ENCODE measurements at places on chromosomes 3 and 15.

GRCh38 chr3:118945834-118946233 is 88.8 kb downstream of the IGSF11 start:
- DNase-seq: no peak

- no peak for DNase-seq
Observed at GRCh38 chr3:7280318-7280717, 419.4 kb downstream of the GRM7 start.

- no peak for DNase-seq
Observed at GRCh38 chr3:40044487-40044886, 235.1 kb downstream of the MYRIP start.

- no peak for DNase-seq
Observed at GRCh38 chr15:89391685-89392257, 57.1 kb upstream of the POLG start.

DNA sequence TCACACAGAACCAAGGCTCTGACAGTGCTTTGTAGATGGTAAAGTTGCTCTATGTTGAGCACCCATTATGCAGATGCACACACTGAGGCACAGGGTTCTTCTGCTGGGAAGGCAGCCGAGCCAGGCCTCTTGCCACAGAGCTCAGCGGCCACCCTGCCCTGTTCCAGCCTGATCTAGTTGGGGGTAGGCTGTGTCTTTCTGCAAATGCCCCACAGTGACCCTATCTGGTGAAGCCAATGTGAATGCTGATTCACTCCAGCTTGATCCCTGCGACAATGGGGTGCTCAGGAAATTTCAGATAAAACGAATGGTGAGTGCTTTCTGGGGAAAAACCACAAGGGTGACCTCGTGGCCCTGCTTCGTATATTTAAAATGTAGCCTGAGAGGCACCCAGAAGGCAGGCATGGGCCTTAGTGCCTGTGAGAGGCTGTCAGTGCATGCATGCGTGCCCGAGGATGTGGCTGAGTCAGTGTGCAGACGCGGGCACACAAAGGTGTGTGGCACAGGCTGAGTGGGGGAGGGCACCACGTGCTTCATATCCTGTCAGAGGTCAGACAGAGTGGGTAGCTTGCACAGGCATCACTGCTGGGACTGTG is 85.7 kb downstream of the ATP2B2 start:
- peak; percentile 66 for DNase-seq

- DNase-seq: peak; percentile 32
Observed at GRCh38 chr3:185152410-185153170, at the start of gene C3orf70. C3orf70 (minus strand) TSS chr3:185153060; CDS start chr3:185152823, 237 bp downstream.

DNA sequence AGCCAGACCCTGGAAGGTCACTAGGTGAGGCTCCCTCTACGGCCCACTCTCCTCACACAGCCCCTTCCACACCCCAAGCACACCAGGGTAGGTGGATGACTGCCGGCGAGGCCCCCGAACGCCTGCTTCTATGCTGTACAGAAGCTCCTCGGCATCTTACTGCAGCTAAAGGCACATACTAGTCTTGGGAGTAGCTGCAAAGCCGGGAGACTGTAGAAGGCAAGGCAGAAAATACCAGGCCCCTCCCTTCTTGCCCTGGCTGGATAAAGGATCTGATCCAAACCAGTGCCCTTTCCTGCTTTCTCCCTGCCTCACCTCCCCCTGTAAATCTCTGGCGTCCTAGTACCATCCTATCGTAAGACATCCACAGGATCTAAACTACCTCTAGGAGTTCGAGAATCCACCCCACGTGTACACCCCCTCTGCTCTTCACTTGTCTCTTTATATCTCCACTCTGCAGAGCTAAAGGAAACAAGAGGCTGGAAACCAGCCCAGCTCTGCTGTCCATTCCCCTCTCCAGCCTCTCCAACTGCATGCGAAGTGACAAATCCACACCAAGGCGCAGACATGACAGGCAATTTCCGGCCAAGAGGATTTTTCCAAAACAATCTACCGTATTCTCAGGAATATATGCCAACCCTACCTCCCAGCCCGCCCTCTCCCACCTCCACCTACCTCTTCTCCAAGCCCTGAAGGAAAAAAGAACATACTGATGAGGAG is 11.8 kb downstream of the TNK2 start:
- DNase-seq: no peak

- DNase-seq: no peak
Observed at GRCh38 chr3:188949456-188949855, 222.3 kb upstream of the TPRG1 start.

DNA sequence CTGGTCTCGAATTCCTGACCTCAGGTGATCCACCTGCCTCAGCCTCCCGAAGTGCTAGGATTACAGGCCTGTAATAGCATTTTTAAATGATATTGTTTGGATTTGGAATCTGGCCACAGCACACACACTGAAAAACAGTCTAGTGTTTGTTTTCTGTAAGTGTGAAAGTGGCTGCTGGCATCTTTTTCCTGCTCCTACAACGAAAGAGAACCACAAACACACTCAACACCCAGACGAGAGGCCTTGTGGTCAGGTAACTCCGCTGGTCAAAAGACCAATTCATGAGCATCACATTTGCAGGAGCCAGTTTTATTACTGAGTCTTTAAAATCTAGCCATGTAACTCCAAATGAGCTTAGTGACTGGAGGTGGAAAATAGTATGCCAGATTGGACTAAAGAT is 50.2 kb downstream of the IMPG2 start:
- no peak for DNase-seq

DNA sequence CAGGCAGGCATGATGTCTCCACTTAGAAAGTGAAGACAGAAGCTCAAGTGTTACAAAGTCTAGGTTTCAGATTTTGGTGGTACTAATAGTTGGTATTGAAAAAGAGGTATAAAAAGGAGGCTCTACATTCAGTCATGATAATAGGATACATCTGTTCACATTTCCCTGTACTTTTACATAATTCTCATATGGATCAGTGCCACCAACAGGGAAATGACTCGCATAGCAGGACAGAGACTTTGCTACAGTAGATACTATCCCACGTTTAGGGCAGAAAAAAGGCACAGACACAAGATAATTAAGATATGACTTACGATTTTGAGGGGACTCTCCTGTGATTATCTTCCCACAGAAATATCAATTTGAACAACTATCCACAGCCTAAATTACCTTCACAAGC is 1062.9 kb upstream of the EPHA6 start:
- DNase-seq: no peak

GRCh38 chr15:51270706-51271105 is 67.7 kb downstream of the CYP19A1 start:
- no peak for DNase-seq

- DNase-seq: no peak
Observed at GRCh38 chr3:148330542-148330941, 367.2 kb upstream of the AGTR1 start.

DNA sequence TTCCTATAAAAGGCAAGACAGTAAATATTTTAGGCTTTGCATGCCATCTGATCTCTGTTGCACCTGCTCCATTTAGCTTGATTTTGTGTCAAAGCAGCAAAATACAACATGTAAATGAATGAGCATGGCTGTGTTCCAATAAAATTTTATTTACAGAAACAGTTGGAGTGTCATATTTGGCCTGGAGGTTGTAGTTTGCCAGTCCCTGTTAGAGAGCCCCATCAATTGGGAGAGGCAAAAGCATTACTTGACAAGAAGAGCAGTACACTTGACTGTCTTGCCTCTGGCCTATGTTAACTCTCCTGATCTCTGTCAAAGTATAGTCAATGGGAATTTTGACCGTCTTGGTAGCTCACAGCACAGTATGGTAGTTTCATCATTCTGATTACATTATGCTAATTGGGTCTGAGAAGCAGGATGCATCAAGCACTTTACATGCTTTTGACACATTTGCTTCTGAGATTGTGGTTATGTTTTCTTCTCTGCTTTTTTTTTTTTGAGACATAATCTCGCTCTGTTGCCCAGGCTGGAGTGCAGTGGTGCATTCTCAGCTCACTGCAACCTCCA is 35.4 kb downstream of the SLC28A2 start:
- no peak for DNase-seq

- no peak for DNase-seq
Observed at GRCh38 chr15:43127752-43128151, 5.6 kb upstream of the TMEM62 start.

DNA sequence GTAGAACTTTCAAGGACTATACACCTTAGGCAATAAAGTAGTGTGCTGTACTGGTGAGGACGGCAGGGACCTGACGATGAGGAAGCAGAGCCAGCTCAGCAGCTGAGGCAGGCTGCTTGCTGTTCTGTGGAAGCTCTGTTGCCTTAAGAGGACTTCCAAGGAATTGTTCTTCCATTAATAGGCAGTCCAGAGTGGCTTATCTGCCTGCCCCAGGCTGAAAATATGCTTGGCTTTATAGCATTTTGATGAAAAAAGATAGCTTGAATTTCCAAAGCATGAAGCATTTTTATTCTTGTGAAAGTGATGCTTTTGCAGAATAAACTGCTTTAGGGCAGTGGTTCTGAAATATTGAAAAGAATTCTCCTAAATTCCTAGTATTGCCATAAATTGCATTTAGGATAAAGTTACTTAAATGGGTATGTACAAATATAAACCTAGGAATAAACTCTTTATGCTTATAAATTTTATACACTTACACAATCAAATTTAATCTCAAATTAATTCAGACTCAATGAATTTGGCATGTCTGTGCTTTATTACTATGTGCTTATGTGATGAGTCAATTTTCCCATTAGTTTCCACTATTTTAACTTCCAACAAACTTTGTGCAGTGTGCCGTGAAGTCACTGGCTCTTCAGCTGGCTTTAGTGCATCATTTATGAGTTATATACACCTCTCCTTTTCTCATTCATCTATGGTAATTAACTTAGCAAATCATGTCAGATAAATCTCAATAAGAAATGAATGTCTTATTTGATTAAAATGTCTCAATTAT is 231.0 kb upstream of the RASGRP1 start:
- DNase-seq: no peak

DNA sequence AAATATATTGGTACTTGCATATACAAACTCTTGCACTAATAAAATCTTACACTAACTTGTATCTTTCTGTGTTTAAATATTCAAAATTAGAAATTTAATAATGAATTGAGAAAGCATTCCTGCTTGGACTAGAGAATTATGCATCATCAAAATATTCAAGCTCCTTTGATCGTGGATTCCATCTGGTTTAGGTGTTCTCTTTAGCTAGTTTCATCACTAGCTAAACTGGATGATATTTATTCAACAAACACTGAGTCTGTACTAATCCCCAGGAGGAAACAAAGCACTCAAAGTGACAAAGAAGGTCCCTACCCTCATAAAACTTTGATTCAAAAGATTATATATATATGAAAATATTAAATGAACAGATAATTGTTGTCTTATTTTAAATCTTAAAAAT is 1360.9 kb upstream of the ALCAM start:
- DNase-seq: no peak

- DNase-seq: no peak
Observed at GRCh38 chr3:197541756-197542539, 13.8 kb downstream of the BDH1 start.

DNA sequence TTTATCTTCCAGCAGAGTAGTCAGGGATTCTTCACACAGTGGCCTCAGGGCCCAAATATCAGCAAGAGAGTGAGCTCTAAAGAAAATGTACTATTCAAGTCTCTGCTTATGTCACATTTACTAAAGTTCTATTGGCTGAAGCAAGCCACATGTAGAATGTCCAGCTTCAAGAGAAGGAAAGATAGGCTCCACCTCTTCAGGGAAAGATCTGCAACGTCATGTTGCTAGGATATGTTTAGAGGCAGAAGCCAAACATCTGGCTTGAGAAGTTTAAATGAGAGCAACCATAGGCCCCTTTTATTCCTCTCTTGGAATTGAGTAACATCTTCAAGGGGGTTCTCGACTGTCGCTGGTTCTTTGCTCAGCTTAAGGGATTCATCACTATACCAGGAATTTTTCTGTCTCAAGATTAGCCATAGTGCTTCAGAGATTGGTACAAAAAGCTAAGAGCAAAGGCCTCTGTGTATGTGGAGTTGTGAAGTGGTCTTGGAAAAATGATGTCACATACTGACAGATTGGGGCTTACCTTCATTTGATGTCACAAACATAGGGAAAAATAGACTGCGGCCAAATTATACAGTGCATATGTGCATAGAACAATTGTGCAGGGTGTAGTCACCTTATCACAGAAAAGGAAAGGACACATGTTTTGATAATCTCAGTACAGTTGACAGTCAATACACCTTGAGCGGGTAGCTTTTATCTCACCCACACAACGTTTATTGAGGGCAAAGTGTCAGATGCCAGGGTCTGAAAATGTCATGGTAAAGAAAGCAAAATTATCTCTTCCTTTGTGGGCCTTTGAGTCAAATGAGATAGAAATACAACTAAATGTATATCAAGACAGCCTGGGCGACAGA is 11.3 kb upstream of the THRB start:
- no peak for DNase-seq

GRCh38 chr15:29102911-29103823 is 166.5 kb downstream of the NSMCE3 start:
- DNase-seq: no peak

GRCh38 chr3:40719660-40720287 is 195.0 kb downstream of the ZNF621 start:
- no peak for DNase-seq

GRCh38 chr3:127652246-127652995 is 20.3 kb upstream of the ABTB1 start:
- peak; percentile 35 for DNase-seq

- peak; percentile 33 for DNase-seq
Observed at GRCh38 chr3:149352556-149352955, 19.1 kb upstream of the TM4SF18 start.

GRCh38 chr15:69232765-69233164 is 65.9 kb upstream of the PAQR5 start:
- DNase-seq: no peak

- no peak for DNase-seq
Observed at GRCh38 chr15:62844564-62845240, 197.8 kb upstream of the TPM1 start.

GRCh38 chr3:126212250-126212619 is 31.8 kb upstream of the ALDH1L1 start:
- DNase-seq: no peak

DNA sequence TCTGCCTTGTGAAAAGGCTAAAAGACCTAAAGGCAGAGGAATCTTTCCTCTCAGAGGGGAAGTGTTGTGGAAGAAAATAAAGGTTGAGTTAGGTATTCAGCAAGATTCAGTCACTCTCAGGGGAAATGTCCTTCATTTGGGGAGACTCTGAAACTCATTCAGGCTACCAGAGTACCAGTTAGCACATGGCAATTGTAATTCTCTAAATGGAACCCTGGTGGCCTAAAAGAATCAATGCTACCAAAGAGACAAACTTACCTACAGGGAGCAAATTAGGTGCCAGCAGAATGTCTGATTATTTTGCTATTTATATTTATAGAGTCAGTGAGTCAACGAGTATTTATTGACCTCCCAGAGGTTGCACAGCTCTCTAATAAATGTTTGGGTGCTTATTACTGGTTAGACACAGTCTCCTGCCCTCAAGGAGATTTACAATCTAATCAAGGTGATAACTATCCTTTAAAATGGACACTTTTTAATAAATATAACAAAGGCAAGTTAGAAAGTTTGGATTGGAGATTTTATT is 33.9 kb upstream of the CDIN1 start:
- no peak for DNase-seq
